ENCODE measurements at places on chromosomes 13 and 19.

DNA sequence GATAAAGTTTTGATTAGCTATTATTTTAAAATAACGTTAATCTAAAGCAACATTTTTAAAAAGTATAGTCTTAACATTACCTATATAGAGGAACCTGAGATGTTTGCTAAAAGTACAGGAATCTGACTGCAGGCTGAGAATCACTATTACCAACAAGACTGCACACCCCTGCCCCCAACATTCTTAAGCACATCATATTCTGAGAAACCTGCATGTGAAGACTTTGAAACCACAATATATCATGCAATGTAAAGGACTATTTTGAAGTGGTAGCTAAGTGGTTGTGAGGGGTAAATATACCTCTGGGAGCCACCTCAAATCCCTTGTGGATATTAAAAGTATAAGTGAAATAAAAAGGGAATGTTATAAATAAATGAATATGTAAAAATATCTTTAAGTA, 119.0 kb upstream of the KLF12 start:
- no peak for DNase-seq

DNA sequence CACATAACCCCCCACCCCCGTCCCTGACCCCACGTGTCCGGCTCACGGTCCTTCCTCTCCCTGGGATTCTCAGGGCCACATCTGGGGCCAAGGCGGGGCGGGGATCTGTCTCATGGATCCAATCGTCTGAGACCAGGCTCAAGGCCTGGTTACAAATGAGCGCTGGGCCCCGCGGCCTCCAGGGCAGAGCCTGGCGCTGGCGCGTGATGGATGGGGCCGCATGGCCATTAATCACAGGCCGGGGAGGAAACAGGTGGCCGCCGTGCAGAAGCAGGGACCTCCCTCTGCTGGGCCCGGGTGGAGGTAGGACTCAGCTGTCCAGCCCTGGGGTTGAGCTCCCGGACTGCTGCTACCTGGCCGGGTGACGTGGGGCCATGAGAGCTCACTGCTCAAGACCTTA, 5.8 kb upstream of the TLE5 start:
- no peak for DNase-seq

DNA sequence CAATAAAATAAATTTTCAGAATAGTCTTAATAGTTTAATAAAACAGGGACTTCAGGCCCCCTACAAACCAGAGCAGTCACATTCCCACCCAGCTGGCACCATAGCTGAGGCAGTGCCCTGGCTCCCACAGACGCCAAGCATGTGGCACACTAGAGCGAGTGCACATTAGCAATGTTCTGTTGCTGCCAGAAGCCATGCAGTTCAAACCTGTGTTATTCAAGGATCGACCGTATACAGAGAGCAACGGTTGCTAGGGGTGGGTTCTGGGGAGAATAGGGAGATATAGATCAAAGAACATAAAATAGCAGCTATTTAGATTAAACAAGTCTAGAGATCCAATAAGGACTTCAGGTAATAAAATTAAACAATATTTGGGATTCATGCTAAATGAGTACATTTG, 419.3 kb upstream of the KLHL1 start:
- DNase-seq, result no peak

GRCh38 chr19:23882493-23882892, 32.2 kb upstream of the ZNF726 start:
- no peak for DNase-seq

DNA sequence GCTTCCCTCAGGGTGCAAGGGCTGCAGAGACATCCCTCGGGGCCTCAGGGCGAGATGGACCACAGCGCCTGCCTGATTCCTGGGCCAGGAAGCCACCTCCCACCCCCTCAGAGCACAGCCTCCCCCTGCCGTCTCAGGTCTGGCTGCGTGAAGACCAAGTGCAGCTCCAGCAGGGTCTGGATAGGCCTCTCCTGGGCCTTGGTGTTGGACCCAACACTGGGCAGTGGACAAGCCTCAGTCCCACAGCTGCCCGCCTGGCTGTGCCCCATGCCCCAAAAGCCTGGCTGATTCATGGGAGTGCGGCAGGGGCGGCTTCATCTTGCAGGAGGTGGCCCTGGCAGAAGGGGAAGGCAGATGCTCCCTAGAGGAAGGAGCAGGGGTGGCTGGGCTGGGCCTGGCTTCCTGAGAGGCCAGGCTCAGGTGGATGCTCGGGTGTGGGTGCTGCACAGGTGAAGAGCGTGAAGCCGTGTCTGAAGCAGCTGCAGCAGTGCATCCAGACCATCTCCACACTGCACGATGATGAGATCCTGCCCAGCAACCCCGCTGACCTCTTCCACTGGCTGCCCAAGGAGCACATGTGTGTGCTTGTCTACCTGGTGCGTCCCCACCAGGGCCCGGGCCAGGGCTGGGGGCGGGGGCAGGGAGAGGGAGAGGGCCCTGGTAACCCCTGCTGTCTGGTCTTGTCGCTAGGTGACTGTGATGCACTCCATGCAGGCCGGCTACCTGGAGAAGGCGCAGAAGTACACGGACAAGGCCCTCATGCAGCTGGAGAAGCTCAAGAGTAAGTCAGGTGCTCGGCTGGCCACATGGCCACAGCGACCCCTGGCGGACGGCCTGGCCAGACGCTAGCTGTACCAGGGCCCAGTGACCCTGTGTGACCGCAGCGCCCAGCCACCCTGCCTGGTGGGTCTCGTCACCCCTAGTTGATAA, 21.7 kb downstream of the MAU2 start:
- no peak for DNase-seq

- no peak for DNase-seq
Observed at GRCh38 chr13:25466880-25467279, 95.1 kb downstream of the ATP8A2 start.

GRCh38 chr13:110876609-110877008, 38.3 kb downstream of the ANKRD10 start:
- no peak for DNase-seq

- peak; percentile 55 for DNase-seq
Observed at GRCh38 chr19:6126335-6126974, 9.0 kb upstream of the ACSBG2 start.

DNA sequence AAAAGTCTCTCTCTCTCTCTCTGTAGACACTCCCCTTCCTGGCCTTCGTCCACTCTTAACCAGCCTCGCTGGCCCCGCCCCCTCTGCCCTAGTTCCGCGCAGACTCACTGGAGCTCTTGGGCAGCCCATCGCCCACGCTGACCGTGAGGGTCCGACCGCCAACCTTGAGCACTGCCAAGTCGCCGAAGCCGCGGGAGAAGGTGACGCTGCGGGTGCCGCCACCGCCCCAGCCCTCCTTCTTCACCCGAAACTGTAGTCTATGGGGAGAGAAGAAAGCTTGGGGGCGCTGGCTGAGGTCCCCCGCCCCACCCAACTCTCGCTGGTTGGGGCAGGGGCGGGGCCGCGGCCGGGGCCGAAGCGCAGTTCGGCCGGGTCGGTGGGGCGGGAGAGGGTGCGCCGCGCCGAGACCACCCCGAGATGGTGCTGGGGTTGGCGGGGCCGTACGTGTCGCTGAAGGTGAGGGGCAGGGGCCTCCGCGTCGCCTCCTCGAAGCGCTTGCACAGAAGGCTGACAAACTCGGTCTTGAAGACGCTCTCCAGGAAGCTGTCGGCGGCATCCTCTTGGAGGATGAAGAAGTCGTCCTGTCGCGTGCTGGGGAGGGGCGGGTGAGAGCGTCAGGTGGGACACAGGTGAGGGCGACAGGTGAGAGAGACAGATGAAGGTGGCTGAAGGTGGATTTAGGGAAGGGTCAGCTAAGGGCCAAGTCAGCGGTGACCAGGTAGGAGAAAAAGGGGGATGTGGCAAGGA, 12.6 kb upstream of the ZNF414 start:
- DNase-seq, result peak; percentile 5

DNA sequence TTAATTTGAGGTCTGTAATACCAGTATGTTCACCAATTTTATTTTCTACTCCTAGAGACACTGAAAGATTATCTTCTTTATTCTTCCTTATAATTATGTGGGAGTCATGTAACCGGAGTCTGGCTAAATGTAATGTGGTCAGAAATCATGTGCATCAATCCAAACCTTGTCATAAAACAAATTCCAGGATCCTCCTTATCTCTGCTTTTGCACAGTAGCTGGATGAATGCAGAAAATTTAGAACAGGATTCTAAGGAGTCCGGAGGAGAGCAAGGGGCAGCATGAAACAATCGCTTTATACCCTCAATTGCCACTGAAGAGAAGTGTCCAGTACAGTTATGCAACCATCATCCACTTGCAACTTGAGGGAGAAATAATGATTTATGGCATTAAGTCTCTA, 2674.7 kb upstream of the PCDH20 start:
- DNase-seq, result no peak

- no peak for DNase-seq
Observed at GRCh38 chr19:50377051-50377461, 799 bp downstream of the NR1H2 start.

DNA sequence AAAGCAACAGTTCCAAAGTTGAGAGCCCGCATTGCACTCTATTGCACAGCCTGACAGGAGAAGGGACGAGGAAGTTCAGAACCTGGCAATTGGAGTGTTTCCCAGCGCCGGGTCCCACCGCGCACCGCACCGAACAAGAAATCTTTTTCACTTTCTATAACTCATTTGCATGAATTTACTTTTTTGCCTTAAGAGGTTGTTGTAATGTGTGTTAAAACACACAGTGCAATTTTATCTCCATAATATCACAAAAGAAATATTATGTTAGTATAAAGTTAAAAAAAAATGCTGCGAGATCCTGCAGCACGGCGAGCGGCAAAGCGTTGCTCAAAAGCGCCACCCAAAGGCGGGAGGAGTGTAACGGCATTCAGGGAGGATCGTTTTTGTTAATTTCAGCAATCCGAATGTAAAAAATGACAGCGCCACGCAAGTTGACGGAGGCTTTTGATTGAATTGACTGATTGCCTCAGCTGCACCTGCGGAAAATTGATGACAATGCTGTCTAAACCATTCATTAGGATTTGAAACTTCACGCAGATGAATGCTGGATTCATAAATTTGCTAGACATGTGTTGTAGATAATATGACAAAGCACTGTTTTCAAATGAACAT, 303.6 kb upstream of the ZNF507 start:
- no peak for DNase-seq

- DNase-seq, result no peak
Observed at GRCh38 chr19:31089681-31090080, 259.6 kb downstream of the TSHZ3 start.

DNA sequence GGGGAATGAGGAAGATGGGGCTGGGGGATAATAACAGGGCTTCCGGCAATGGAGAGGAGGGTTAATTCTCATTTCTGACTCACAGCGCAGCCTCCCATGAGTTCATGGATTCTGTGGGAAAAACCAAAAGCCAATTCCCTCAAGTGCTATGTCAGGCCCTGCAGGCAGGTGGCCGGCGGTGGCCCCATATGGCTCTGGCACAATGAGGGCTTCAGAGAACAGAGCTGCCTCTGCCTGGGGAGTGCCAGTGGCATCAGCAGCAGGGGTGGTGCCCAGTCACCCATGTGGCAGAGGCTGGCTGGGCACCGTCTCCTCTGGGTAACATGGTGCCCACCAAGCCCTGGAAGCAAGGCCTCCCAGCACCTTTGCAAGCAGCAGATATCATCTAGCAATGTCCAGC, 69.1 kb downstream of the ALOX5AP start:
- no peak for DNase-seq

DNA sequence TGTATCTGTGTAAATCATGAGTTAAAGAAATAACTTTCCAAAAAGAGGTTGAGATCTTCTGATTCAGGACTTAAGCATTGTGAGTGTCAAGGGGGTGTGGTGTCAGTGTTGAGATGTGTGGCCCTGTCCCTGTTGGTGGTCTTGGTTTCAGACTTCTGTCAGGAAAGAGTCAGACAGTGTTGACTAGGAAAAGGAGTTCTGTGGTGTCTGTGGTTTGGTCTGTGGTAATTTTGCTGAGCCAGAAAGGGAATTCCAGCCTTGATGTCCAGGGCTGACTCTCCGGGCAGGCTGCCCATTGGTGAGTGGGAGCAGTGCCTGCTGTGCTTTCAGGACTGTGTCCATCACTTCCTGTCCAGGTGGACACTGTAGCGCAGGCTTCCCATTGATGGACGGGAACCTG, 39.8 kb upstream of the IGFL4 start:
- no peak for DNase-seq

DNA sequence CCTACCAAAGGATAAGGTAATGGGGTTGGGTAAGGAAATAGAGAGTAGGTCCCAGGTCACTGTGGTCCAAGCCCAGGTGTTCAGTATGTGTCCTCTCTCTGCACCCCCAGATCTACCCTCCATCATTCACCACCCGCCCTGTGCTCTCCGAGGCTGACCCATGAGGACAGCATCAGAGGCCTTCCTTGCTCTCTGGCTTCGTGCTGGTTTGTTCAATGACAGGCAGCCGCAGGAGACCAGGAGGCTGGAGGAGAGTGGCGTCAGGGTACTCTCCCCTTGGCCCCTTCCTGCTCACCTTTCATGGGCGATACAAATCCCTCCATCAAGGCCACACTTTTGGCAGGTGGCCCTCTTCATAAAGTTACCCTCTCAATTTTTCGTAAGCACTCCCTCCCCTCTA, 1.7 kb downstream of the TUBA3C start:
- DNase-seq, result no peak

DNA sequence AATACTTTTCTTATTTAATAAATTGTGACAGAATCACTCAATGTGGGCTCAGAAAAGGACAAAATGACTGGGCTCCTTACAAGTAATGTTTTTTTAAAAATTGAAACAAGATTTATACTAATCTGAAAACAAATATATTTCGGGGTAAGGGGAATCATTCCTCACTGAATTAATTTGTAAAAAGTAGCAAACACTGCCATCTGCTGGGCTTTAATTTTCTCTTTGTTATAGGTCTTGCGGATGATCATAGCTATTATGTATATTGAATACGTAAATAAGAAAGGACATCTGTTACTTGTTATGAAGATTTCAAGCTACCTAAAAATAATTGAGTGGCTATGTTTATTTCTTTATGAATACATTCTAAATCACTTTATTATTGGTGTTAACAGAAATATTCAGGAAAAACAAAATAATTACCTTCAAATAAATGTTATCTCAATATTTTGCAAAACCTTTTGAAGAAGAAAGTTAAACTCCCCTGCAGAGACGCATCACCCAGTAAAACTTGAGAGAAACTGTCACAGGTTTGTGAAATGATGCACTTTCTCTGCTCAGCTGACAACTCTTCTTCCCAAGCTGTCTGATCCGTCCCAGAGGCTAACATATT, 17.8 kb upstream of the ENOX1 start:
- DNase-seq, result no peak

DNA sequence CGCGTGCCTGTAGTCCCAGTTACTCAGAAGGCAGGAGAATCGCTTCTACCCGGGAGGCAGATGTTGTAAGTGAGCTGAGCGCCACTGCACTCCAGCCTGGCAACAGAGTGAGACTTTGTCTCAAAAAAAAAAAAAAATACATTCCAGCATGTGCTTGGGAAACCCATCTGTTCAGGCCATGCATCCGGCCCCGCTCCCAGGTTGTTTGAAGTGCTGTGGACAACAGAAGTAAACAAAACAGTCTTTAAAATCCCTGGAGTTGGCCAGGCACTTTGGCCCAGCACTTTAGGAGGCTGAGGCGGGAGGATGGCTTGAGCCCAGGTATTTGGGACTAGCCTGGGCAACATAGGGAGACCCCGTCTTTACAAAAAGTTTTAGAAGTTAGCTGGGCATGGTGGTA, 3.2 kb upstream of the PTPRS start:
- no peak for DNase-seq

GRCh38 chr13:92989301-92989700, 237.3 kb upstream of the GPC6 start:
- no peak for DNase-seq

- DNase-seq, result peak; percentile 97
Observed at GRCh38 chr19:18203863-18204393, at the start of gene RAB3A. RAB3A (minus strand) TSS chr19:18204042; CDS start chr19:18202740, 1,302 bp downstream.

GRCh38 chr19:15815306-15815705, at the start of gene OR10H1:
OR10H1 (minus strand) TSS chr19:15815664; CDS start chr19:15808037, 7,627 bp downstream.
- DNase-seq, result no peak

- DNase-seq, result no peak
Observed at GRCh38 chr13:31121379-31122140, 40.1 kb downstream of the HSPH1 start.

All from NCI-H2029 treated with DMSO at 0.1 percent for 48 hours (cell line).